RPMI8226 (cell line): ENCODE measurements at places on chromosomes 11 and 22.

- no peak for DNase-seq
Measured at GRCh38 chr11:117300773-117301172, 9.6 kb downstream of the BACE1-AS start.

- DNase-seq: no peak
Measured at GRCh38 chr22:20013382-20013871, 3.2 kb downstream of the ARVCF start.

DNA sequence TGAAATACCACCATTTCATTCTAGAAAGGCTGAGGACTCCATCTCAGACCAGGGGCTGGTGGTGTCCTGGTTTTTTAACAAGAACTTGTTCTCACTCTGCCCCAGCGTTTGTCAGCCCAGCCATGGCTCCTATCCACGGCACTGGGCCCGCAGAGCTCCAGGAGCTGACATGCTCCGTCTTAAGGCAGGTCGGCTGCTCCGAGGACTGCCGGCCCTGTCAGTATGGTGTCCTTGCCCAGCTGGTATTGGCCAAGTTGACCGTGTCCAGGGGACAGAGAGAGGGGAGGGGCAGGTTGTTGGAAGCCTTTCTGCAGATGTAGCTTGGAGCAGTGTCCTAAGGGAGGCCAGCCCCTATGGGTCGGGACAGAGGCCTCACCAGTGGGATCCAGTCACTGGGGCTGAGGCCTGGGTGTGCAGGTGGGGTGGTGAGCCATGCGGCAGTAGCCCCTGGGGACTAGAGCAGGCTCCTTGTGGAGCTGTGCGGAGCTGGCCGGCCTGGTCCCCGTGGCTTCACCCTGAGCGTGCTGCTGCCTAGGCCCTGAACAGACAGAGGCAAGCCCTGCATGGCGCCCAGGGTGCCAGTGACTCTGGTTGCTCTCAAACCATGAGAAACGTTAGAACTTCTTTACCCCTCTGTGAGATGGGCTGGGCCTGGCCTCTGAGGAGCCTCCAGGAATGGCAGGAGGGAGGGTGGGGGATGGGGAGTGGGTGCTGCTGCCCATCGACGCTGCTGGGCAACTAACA, 39.9 kb upstream of the KCNQ1OT1 start:
- no peak for DNase-seq

GRCh38 chr11:10294290-10294953, 403 bp upstream of the SBF2 start:
- peak; percentile 43 for DNase-seq
